ENCODE measurements at places on chromosomes 6 and 20.
A peak's percentile ranks its signal among the peaks of the same experiment; 100 is the strongest.

- no peak for DNase-seq
Observed at GRCh38 chr20:14342918-14343317, 5.5 kb upstream of the FLRT3 start.

- DNase-seq, result peak; percentile 53
Observed at GRCh38 chr6:100479179-100480035, 14.7 kb upstream of the SIM1 start.

- no peak for DNase-seq
Observed at GRCh38 chr20:57287007-57287880, 20.8 kb upstream of the BMP7 start.

GRCh38 chr6:20575125-20575524 is 40.9 kb downstream of the CDKAL1 start:
- DNase-seq, result no peak

Measured in epithelial cell of esophagus (primary cell).